ENCODE measurements at places on chromosomes 12 and 14. TPM values are rescaled to one million over a fixed set of nuclear protein-coding genes. Genes with fewer than 3 reads are reported as not detected.

DNA sequence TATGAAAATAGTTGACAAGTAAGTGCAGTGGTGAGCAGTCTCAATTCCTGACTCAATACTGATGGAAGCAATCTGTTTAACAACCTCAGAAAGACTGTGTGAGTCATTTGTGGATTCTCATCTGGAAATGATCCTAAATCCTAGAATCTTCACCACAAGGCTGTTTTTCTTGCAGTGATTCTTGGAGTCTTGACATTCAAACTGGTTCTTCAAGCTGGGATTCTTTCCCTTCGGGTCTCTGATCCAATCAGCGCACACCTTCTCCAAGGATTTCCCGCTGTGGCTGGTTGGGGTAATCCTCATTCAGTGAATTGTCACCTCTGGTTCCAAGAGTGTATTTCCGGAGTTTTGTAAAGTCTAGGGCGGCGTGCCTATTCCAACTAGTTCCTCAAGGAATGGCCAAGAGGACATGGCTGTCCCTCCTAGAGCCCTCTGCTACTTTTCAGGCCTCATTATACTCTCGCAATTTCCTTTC lies 37.7 kb upstream of the FOXJ2 start:
- H3K27me3 ChIP-seq = no peaks in the 10 kb centered on the region
- peaks cover 21% of the 10 kb centered on the region for H3K4me1 ChIP-seq
- H3K27ac ChIP-seq = peak overlapping the region; percentile 93

DNA sequence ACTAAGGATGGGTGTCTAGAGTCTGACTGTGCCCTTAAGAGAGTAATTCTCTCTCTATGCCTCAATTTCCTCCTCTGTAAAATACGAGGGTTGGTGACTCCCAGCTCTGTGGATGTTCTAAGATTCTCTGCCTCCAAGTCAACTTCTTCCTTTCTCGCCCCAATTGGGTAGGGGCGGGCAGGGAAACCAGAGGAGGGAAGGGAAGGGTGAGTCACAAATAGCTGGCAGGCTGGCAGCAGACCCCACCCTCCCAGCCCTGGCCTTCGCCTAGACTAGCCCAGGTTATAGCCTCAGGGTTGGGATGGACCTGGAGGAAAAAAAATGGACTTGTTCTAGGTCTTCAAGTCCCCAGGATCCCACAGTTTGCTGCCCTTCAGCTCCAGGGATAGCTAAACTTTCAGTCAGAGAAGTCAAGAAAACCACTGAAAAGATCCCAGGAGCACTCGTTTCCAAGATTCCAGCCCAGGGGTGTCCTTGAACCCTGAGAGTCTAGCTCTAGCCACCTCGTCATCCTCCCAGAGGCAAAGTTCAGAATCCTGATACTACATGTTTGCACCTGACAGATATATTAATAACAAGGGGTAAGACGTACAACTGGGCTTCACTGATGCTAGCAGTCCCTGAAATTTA lies 2.3 kb downstream of the DGKA start:
- peak overlapping the region; percentile 78 for H3K4me3 ChIP-seq
- no peaks in the 10 kb centered on the region for H3K36me3 ChIP-seq
- H3K27me3 ChIP-seq = no peaks in the 10 kb centered on the region
- H3K4me1 ChIP-seq = peaks cover 52% of the 10 kb centered on the region
- peak; percentile 57 for DNase-seq

DNA sequence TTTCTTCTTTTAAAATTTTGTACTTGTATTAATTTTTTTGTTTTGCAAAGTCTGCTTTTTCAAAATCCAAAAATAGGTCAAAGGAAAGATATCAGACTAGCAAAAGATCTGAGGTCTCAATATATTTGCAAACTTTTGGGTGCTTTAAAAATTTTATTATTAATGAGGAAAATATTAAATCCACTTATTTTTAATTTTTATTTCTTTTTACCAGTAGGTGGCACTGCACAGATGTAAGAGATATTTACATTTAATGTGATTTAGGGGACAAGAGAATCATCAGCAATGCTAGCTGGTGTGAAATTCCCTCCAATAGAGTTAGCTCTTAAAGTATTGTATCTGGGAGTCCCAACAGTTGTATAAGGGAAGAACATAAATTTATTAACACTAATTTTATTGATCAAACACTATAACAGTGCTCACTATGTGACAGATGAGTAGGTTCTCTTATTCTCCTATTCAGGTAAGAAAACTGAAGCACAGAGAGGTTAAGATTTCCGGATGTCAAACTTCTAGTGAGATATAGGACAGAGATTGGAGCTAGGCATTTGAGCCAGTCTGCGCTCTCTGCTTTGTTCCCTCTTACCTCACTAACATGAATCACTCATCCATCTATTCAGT lies 30.5 kb downstream of the ALX1 start:
- no peaks in the 10 kb centered on the region for H3K27me3 ChIP-seq
- no peaks in the 10 kb centered on the region for H3K36me3 ChIP-seq

The CDK4 gene
- 152 TPM for total RNA-seq

The PRB2 gene
- not detected for total RNA-seq

The METTL17 gene
- 87.7 TPM for total RNA-seq

- H3K27me3 ChIP-seq = peaks cover 27% of the 10 kb centered on the region
- no peak for DNase-seq
- no peaks in the 10 kb centered on the region for H3K36me3 ChIP-seq
- no peak overlapping the region for H3K27ac ChIP-seq
These were observed 285.0 kb upstream of the RTL1 start for GRCh38 chr14:101188571-101188915.

All from GM23248 (cell line).